ENCODE measurements at places on chromosomes 11 and 22.

GRCh38 chr11:66219846-66220565 lies 48.4 kb upstream of the RAB1B start:
- H3K4me3 ChIP-seq: no peak overlapping the region
- DNase-seq: no peak
- no peaks in the 10 kb centered on the region for H3K4me1 ChIP-seq
- H3K27me3 ChIP-seq: no peaks in the 10 kb centered on the region
- H3K27ac ChIP-seq: no peak overlapping the region

DNA sequence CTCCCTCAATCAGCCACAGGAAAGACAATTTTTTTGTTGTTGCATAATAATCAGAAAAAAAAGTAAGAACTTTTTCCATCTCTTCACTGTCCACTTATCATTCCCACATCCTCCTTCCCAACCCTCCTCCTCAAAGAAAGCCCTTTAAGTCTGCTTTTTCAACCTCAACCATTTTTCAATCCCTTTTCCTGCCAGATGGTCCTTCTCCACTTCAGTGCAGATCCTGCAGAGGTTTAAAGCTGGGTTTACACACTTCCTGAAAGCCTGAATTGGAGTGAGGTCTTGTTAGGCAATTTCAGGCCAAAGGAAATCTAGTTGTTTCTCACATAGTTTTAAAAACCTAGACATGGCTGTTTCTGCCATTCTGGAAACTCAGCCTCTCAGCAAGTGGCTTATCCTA lies 78.3 kb downstream of the RPL27A start:
- no peaks in the 10 kb centered on the region for H3K27me3 ChIP-seq
- no peak overlapping the region for H3K27ac ChIP-seq
- peaks cover 26% of the 10 kb centered on the region for H3K4me1 ChIP-seq

- no peak overlapping the region for H3K27ac ChIP-seq
- H3K4me1 ChIP-seq: no peaks in the 10 kb centered on the region
- H3K4me3 ChIP-seq: no peak overlapping the region
- no peaks in the 10 kb centered on the region for H3K36me3 ChIP-seq
- DNase-seq: no peak
Observed at GRCh38 chr11:32420937-32421901, 14.1 kb downstream of the WT1 start.

GRCh38 chr22:49238181-49239141 lies 589.2 kb downstream of the BRD1 start:
- DNase-seq: no peak
- no peaks in the 10 kb centered on the region for H3K27me3 ChIP-seq
- H3K36me3 ChIP-seq: no peaks in the 10 kb centered on the region
- H3K4me1 ChIP-seq: no peaks in the 10 kb centered on the region
- no peak overlapping the region for H3K4me3 ChIP-seq

All from astrocyte (in vitro differentiated cells and primary cell).